Large intestine (tissue), 12 donors: ENCODE measurements at places on chromosomes 5 and 9.

- peak; percentile 44 for DNase-seq
- peaks cover 65% of the 10 kb centered on the region for H3K4me1 ChIP-seq
- H3K27me3 ChIP-seq, result no peaks in the 10 kb centered on the region
- no peak overlapping the region for H3K4me3 ChIP-seq
- H3K27ac ChIP-seq, result peak overlapping the region; percentile 69
Observed at GRCh38 chr5:135341696-135342550, 57.1 kb downstream of the MACROH2A1 start.

DNA sequence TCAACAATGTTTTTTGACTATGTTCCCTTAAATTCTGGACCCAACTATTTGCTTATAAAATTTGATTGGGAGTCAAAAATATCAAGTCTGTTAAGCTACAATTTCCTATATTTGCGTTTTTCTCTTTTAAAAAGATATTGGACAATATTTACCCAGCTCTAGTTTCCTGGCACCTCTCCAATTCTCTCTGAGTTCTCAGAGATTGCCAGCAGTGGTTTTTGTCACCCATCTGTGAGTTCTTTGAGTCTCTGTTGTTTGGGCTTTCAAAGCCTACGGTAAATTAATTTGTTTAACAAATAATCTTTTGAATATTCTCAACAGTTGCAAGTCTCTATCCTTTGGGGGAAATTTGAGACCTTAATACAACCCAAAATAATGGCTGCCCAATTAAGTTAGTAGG lies 174.2 kb upstream of the PUM3 start:
- no peak overlapping the region for H3K4me3 ChIP-seq
- H3K36me3 ChIP-seq, result no peaks in the 10 kb centered on the region
- H3K27ac ChIP-seq, result no peak overlapping the region
- DNase-seq, result no peak

DNA sequence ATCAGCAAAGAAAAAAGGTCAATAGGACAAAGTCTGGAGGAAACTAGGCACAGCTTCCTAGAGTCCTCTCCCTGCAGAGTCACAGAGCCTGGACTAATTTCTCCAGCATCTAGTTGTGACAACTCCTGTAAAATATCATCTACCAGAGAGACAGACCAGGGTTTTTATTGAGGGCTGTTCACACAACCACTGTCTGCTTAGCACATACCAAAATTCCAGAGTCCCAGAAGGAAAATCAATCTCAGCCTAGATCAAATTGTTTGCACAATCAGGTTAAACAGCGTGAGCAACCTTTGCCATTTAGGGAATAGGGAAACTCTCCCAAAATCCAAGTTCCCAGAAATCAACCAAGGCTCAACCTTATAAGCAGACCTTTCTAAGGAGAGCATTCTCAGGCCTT lies 190.3 kb downstream of the SYK start:
- no peaks in the 10 kb centered on the region for H3K36me3 ChIP-seq
- no peaks in the 10 kb centered on the region for H3K27me3 ChIP-seq
- DNase-seq, result no peak
- H3K4me1 ChIP-seq, result no peaks in the 10 kb centered on the region
- H3K27ac ChIP-seq, result no peak overlapping the region

GRCh38 chr5:78985725-78986223 lies 664 bp upstream of the ARSB start:
- no peaks in the 10 kb centered on the region for H3K36me3 ChIP-seq
- peak; percentile 70 for DNase-seq
- H3K4me3 ChIP-seq, result peak overlapping the region; percentile 60
- H3K27ac ChIP-seq, result peak overlapping the region; percentile 90

DNA sequence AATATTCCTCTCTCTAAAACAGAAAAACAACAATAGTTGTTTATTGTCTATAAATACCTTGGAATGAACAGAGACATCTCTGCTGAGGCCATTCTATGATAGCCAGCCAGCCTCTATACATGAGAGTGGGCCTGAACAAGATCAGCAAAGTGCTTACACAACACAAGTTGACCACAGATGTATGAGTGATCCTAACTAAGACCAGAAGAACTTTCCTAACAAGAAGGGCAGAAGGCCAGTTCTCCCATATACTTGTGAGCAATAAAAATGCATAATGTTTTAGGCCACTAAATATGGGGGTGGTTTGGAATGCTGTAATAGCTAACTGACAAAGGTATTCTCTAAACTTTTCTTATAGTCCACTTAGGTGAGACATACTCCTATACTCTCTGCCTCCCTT lies 345.7 kb downstream of the SPATA31D1 start:
- H3K4me3 ChIP-seq, result no peak overlapping the region
- H3K27me3 ChIP-seq, result no peaks in the 10 kb centered on the region

DNA sequence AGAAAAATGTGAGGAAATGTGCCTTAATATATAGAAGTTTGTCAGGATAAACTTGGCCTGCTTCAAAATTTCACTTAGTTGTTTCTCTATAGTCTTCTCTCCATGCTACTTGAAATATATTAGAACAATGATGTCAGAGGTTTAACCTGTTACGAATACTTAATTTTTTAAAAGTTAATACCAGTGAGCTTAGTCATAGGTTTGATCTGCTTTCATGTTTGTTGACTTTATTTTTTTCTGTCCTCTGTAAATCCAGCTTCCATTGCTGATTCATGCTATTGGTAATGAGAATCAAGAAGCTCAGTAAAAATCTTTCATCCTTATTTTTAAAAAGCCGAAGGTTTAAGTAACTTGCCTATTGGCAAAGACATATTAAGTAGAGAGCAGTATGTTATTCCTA lies 27.9 kb downstream of the BDP1 start:
- H3K4me1 ChIP-seq, result no peaks in the 10 kb centered on the region
- H3K27me3 ChIP-seq, result no peaks in the 10 kb centered on the region
- no peak overlapping the region for H3K27ac ChIP-seq
- H3K36me3 ChIP-seq, result peaks cover 49% of the 10 kb centered on the region

DNA sequence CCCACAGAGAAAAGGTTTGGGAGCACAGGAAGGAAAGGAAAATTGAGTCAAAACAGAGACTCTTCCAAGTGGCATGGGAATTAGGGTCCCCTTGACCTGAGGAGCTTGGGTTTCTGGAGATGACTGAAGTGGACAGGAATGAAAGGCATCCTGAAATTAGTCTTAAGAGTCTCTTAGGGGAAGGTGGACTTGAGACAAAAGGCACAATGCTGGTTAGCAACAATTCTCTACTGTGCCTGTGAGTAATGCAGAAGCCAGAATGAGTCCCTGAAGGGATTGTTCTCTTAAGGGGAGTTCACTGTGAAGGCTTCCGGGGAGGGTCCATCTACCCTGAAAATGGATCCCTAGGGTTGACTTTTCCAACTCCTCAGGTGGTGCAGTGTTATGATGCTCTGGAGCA lies 58.4 kb upstream of the FOXE1 start:
- H3K27me3 ChIP-seq, result no peaks in the 10 kb centered on the region
- DNase-seq, result no peak
- H3K27ac ChIP-seq, result no peak overlapping the region
- no peak overlapping the region for H3K4me3 ChIP-seq

DNA sequence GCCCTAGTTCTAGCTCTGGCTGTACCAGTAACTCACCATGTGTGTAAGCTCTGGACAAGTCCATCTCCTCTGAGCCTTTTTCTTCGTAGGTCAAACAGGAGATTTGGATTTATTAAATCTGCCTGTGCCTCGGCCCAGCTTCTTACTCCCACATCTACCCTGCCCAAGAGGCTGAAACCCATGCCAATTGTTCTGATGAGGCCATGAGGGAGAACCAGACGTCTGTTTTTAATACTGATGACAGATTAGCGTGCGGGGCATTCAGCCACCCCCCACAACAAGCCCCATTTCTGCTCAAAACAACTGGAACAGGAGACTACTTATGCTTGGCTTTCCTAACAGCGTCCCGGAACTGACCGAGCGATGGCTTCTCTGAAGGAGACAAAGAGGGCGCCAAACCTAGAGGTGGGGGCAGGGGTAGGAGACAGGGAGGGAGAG lies 81.2 kb upstream of the TRIM32 start:
- peaks cover 2% of the 10 kb centered on the region for H3K36me3 ChIP-seq
- no peak for DNase-seq
- H3K27me3 ChIP-seq, result no peaks in the 10 kb centered on the region

DNA sequence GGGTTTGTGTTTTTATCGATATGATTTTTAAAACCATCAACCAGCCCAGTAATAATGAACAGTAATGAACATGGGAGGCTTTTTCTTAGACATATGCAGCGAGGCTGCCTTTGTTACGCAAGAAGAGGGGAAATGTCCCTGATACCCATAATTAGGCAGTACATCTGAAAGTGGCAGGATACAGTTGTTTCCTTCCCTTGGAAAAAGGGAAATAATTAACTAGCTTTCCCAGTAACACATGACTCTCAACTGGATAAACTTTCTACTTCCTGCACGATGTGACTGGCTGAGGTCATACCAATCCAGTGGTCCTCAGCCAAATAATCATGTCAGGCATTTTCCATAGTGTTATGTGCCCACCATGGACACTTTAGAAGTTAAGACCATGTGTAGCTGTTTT lies 431.6 kb upstream of the C9orf72 start:
- no peak overlapping the region for H3K4me3 ChIP-seq
- no peaks in the 10 kb centered on the region for H3K36me3 ChIP-seq
- no peaks in the 10 kb centered on the region for H3K27me3 ChIP-seq
- H3K27ac ChIP-seq, result no peak overlapping the region
- peak; percentile 29 for DNase-seq

GRCh38 chr9:91425271-91425670 lies 1.6 kb upstream of the NFIL3 start:
- no peak overlapping the region for H3K27ac ChIP-seq
- DNase-seq, result no peak
- peak overlapping the region; percentile 76 for H3K4me3 ChIP-seq
- H3K27me3 ChIP-seq, result no peaks in the 10 kb centered on the region
- H3K4me1 ChIP-seq, result peaks cover 9% of the 10 kb centered on the region

- H3K4me3 ChIP-seq, result no peak overlapping the region
- H3K27ac ChIP-seq, result no peak overlapping the region
- no peaks in the 10 kb centered on the region for H3K4me1 ChIP-seq
- H3K27me3 ChIP-seq, result no peaks in the 10 kb centered on the region
- DNase-seq, result no peak
Observed at GRCh38 chr9:115211413-115212124, 93.6 kb upstream of the TNC start.

- no peaks in the 10 kb centered on the region for H3K4me1 ChIP-seq
- H3K4me3 ChIP-seq, result no peak overlapping the region
- H3K27me3 ChIP-seq, result no peaks in the 10 kb centered on the region
Observed at GRCh38 chr5:60372786-60373185, 327.2 kb downstream of the DEPDC1B start.

DNA sequence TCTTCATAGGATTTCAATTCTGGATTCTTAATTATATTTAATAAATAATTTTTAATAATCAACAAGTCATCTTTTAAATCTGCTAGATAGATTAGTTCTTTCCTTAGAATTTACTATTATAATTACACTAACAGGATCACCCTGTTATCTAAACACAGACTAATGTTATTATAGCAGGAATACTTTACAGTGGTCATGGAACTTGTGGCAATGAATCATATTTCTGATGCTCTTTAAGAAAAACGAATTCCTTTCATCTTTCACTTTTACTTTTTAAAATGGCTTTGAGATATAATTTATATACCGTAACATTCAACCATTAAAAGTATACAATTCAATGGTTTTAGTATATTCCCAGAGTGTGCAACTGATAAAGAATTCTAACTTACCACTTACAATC lies 29.7 kb upstream of the CDK5RAP2 start:
- peaks cover 12% of the 10 kb centered on the region for H3K36me3 ChIP-seq
- no peak for DNase-seq
- H3K4me3 ChIP-seq, result no peak overlapping the region
- no peaks in the 10 kb centered on the region for H3K27me3 ChIP-seq

DNA sequence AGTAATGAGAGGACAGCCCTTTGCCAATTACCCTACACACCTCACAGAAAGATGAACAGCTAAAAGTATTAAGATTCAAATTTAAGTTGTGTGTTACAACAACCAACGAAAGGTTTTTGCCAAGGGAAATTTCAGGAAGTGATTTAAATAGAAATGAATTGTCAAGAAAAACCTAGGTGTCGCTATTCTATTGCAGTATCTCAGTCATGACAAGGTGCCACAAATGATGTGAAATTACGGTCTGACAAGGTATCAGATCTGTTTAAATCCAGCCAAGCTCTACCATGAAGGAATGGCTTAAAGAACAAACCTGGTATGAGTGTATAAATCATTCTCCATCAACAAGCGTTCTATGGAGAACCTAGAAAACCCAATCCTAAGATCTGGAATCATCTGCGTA lies 189.7 kb downstream of the ATPSCKMT start:
- no peaks in the 10 kb centered on the region for H3K4me1 ChIP-seq
- H3K27me3 ChIP-seq, result no peaks in the 10 kb centered on the region
- DNase-seq, result no peak
- no peak overlapping the region for H3K27ac ChIP-seq
- H3K36me3 ChIP-seq, result no peaks in the 10 kb centered on the region

DNA sequence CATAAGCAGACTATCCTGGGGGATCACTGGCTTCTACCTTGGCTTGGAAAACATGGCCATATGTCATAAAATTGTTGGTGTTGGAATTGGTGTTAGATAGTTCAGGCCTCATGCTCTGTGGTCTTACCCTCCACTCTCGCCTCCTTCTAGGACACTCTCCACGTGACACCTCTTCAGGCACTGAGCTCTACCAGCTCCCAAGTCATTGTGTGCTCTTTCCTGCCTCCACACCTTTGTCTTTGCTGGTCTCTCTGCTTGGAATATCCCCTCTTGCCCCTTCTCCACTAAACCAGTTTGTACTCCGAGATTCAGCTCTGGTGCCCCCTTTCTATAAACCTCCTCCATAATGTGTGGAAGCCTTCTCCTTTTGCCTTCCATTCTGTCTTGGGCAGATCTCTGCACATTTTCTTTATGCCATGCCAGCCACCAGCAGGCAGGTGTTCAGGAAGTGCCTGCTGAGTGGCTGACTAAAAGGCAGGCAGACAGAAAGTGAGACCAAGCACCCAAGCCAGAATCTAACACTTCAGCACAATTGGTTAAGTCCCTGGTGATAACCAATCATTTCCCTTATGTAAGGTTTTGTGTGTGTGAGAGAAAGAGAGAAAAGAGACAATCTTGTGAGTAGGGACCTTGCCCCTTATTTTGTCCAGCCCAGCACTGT lies 37.7 kb downstream of the SAR1B start:
- H3K4me1 ChIP-seq, result peaks cover 10% of the 10 kb centered on the region
- no peaks in the 10 kb centered on the region for H3K27me3 ChIP-seq
- no peaks in the 10 kb centered on the region for H3K36me3 ChIP-seq
- no peak for DNase-seq
- H3K4me3 ChIP-seq, result no peak overlapping the region

GRCh38 chr5:60248901-60249300 lies 355.4 kb upstream of the PDE4D start:
- H3K27ac ChIP-seq, result no peak overlapping the region
- no peak for DNase-seq
- no peak overlapping the region for H3K4me3 ChIP-seq
- H3K36me3 ChIP-seq, result no peaks in the 10 kb centered on the region

- no peaks in the 10 kb centered on the region for H3K36me3 ChIP-seq
Observed at GRCh38 chr9:124660341-124660801, 110.7 kb downstream of the NR6A1 start.

- peak; percentile 90 for DNase-seq
- no peaks in the 10 kb centered on the region for H3K27me3 ChIP-seq
- peak overlapping the region; percentile 88 for H3K27ac ChIP-seq
- H3K36me3 ChIP-seq, result peaks cover 16% of the 10 kb centered on the region
- no peak overlapping the region for H3K4me3 ChIP-seq
Observed at GRCh38 chr5:69525490-69525889, 32.9 kb downstream of the OCLN start.
